ENCODE measurements at places on chromosomes 11 and 22. TPM values are rescaled to one million over a fixed set of nuclear protein-coding genes. Genes with fewer than 3 reads are reported as not detected.

HOATZ gene
- polyA plus RNA-seq, result not detected

TMEM191C gene
- 2.5 TPM for polyA plus RNA-seq

FAM111B gene
- 28.2 TPM for polyA plus RNA-seq

TRIM29 gene
- not detected for polyA plus RNA-seq

ENTHD1 gene
- polyA plus RNA-seq, result not detected

CHORDC1 gene
- polyA plus RNA-seq, result 187 TPM

- H3K4me1 ChIP-seq, result no peaks in the 10 kb centered on the region
- no peak overlapping the region for H3K4me3 ChIP-seq
These were observed 441.6 kb downstream of the DYNC2H1 start for GRCh38 chr11:103550811-103551210.

- no peaks in the 10 kb centered on the region for H3K27me3 ChIP-seq
- H3K4me1 ChIP-seq, result peaks cover 12% of the 10 kb centered on the region
- H3K27ac ChIP-seq, result no peak overlapping the region
- no peak overlapping the region for H3K4me3 ChIP-seq
These were observed 149.8 kb downstream of the CCDC34 start for GRCh38 chr11:27213232-27213660.

- H3K27me3 ChIP-seq, result no peaks in the 10 kb centered on the region
- H3K4me3 ChIP-seq, result no peak overlapping the region
- H3K36me3 ChIP-seq, result no peaks in the 10 kb centered on the region
- DNase-seq, result peak; percentile 85
These were observed 82.2 kb upstream of the SEPTIN5 start for GRCh38 chr22:19631899-19632667.

DNA sequence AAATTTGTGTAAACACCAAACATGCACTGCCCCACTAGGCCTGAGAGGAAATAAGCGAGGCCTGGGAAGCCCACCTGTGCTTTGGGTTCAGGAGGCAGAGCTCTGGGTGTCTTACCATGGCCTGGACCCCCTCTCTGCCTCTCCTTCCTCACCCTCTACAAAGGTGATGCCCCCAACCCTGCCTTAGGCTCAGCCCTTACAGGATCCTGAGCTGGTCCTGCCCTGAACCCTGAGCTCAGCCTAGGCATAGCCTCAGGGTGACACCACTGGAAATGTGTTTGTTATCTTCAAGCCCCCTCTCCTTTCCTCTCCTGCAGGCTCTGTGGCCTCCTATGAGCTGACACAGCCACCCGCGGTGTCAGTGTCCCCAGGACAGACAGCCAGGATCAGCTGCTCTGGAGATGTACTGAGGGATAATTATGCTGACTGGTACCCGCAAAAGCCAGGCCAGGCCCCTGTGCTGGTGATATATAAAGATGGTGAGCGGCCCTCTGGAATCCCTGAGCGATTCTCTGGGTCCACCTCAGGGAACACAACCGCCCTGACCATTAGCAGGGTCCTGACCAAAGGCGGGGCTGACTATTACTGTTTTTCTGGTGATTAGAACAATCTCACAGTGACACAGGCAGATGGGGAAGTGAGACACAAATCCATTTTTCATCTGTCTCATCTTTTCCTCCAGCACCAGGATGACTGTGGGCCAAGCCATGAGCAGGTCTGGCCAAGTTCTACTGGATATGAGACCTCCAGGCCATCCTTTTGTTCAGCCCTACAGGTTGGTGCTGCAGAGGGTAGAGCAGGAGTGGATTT lies 117.8 kb downstream of the GGTLC2 start:
- no peaks in the 10 kb centered on the region for H3K4me1 ChIP-seq
- no peaks in the 10 kb centered on the region for H3K36me3 ChIP-seq
- no peak for DNase-seq
- H3K27me3 ChIP-seq, result peaks cover 78% of the 10 kb centered on the region
- no peak overlapping the region for H3K27ac ChIP-seq

DNA sequence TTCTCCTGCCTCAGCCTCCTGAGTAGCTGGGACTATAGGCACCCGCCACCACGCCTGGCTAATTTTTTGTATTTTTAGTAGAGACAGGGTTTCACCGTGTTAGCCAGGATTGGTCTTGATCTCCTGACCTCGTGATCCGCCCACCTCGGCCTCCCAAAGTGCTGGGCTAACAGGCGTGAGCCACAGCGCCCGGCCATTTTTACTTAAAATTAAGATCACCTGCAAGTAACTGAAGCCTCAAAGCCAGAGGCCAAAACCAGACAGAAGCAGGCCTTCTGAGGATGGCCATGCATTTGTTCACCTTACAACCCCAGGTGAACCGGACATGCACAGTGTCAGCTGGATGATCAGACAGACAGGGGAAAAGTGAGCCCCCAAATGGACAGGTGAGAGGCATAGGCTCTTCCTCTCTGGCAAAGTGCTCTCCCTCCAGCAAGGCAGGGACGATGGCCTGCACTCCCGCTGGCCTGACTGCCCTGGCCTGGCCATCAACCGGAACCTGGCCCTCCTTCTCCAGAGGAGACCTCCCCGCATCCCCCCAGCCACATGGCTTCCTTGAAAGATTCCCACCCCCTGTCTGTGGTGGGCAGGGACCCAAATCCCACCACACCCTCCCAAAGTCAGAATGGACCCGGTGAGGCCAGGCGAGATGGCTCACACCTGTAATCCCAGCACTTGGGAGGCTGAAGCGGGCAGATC lies 25.9 kb downstream of the APOBEC3H start:
- H3K36me3 ChIP-seq, result no peaks in the 10 kb centered on the region
- no peaks in the 10 kb centered on the region for H3K27me3 ChIP-seq
- no peak overlapping the region for H3K4me3 ChIP-seq
- peaks cover 4% of the 10 kb centered on the region for H3K4me1 ChIP-seq
- no peak for DNase-seq
- no peak overlapping the region for H3K27ac ChIP-seq
